Stimulated activated CD4-positive, alpha-beta T cell treated with anti-CD3 and anti-CD28 coated beads, Interleukin-15, amount 100 ng/mL, for 48 hours (primary cell): ENCODE measurements at places on chromosomes 7 and 10.

DNA sequence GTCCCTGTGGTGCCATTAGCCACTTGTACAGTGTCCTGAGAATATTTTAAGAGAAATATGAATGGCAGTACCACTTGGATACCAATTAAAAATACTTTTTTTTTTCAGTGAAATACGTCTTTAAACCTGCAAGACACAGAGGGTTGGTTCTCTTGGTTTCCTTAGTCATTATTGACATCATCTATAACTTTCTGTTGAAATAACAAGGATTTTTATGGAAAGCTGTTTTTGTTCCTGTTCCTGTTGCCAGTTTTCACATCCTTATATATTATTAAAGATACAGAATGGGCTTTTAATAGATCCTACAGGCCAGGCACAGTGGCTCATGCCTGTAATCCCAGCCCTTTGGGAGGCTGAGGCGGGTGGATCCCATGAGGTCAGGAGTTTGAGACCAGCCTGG lies 579.9 kb downstream of the AUTS2 start:
- no peak for DNase-seq

DNA sequence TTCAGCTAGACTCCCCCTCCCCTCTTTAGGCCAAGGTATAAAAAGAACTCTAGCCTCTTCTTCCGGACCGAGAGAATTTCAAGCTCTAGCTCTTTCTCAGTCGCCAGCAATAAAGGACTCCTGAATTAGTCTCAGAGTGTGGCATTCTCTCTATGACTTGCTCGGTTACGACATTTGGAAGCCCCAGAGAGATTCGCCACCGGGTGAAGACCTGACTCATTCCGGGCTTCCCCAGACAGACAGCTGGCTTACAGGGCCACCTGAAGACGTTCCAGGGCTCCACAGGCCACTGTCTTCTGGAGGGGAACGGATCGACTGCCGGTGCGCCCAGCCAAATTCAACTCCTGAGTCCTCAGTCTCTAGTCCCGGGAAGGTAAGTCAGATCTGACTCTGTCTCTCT lies at the start of gene AKR1B15:
TSS of gene AKR1B15 (plus strand) at position 234 of the 400 bp plus-strand sequence. CDS start 15,510 bp downstream, outside the sequence.
- no peak for DNase-seq

GRCh38 chr7:123440101-123440548 lies 94.3 kb downstream of the IQUB start:
- DNase-seq, result no peak

- DNase-seq, result no peak
Measured at GRCh38 chr10:106768204-106768603, 396.3 kb downstream of the SORCS1 start.

GRCh38 chr10:127091354-127091753 lies 105.0 kb downstream of the INSYN2A start:
- DNase-seq, result no peak

DNA sequence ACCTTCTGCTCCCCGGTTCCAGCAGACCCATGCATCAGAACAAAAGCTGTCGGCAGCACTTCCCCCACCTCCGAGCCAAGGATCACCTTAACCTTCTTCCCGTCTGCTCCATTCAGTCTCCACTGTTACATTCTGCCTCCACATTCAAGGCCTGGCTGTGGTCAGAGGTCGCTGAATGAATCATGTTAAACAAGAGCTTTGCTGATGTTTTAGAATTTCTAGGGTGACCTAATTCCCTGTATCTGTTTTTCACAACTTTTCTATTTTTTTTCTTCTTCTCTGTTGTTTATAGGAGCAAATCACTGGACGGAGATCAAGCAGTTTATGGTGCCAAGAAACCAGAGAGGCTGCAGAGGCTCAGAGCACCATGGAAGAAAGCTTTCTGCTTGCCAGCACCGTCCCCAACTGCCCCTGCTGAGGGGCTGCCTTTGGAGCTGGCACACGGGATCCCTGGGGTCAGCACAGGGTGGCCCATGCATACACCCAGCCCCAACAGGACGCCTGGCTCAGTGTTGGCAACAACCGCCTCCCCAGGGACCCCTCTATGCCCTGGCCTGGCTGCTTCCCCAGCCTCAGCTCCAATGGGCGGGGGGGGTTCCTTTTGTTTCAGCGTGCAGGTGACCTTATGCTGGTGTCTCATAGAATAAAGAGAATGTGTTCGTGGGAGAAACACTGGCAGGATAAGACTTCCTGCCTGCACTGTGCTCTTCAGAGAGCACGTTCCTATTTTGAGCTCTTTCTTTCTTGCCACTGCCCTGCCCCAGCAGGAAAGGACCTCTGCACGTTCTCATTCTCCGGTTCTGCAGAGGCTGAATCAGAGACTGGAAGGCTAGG lies 182.7 kb upstream of the LYZL2 start:
- DNase-seq, result no peak

DNA sequence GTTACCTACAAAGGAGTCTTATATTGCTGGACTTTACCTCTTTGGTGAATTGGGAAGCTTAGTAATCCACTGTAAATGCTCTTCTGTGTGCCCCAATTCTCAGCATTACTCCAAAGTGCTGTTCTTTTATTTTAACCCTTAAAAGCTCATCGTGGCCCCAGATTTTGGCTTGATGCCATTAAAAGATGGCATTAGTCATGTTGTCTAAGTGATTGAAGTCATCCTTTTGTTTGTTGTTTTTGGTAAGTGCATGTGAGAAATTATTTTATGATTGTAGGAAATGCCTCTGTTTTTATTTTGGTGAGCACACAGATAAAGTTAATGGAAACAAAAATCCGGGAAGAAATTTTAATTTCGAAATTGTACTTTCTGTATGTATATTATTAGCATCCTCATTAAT lies 82.5 kb upstream of the GATA3 start:
- DNase-seq, result no peak

DNA sequence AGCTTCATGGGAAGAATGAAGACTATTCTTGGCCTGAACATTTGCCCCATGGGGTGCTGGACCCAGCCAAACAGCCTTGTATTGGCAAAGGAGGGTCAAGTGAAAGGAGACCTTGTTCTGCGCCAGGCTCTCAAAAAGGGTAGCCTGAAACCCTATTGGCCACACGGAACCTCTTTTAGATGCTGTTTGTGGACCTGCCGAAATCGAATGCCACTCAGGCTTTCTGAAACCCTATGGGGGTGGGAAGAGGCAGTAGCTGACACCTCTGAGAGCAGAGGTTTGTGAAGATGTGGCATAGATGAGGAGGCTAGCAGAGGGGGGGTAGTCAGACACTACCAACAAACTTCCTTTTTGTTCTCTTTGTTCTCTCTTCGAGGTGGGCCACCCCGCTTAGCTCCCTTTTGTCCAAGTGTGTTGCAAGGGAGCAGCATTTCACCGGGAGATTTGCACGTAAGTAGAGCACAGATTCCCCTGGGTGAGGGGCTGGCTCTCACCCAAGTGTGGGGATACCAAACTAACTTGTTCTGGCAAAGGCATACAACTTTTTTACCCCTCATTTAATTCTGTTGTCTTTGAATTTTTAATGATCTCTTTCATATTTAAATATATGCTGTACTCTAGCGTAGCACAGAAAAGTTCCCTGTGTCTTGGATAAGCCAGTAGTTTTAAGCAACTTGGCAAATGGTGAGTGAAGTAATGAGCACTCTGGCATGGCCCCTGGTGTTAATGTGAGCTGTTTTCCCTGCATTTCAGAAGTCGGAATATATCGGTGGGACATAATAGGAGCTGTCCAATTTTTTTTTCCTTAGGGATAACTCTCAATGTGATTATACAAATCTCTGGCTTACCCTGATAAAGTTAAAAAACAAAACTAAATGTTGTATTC lies 107.7 kb downstream of the SEPTIN7 start:
- DNase-seq, result no peak

DNA sequence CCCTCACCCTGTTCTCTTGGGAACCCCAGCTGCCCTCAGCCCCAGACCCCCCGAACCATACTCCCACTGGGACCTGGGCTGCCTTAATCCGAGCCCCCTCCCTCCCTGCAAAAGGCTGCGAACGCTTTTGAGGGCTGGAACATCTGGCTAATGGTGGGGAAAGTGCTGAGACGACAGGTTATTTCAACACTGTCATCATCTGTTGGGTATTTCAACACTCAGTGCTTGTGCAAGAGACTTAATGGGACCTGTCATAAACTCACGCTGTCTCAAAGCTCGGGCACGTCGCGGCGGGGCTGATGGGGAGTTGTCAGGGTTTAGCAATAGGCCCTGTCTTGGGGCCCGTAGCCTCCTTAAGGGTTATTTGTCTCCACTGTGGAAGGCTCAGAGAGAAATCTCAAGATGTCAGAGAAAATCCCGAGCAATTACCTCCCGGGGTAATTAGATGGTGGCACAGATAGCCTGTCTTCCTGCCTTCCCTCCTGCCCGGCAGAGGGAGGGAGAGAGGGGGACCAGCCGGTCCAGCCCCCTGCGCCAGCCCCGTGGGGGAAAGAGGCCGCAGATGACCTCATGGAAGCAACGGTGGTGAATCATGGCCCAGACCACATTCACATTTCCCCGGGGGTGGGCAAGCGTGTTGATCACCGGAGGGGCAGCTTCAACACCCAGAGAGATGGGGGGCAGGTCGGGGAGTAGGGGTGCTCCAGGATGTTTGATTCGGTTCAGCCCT lies 88.7 kb upstream of the MYL10 start:
- no peak for DNase-seq

- DNase-seq, result no peak
Measured at GRCh38 chr10:85420501-85421191, 945.9 kb downstream of the GRID1 start.

GRCh38 chr10:132447446-132448247 lies 50.6 kb downstream of the PWWP2B start:
- DNase-seq, result peak; percentile 77

DNA sequence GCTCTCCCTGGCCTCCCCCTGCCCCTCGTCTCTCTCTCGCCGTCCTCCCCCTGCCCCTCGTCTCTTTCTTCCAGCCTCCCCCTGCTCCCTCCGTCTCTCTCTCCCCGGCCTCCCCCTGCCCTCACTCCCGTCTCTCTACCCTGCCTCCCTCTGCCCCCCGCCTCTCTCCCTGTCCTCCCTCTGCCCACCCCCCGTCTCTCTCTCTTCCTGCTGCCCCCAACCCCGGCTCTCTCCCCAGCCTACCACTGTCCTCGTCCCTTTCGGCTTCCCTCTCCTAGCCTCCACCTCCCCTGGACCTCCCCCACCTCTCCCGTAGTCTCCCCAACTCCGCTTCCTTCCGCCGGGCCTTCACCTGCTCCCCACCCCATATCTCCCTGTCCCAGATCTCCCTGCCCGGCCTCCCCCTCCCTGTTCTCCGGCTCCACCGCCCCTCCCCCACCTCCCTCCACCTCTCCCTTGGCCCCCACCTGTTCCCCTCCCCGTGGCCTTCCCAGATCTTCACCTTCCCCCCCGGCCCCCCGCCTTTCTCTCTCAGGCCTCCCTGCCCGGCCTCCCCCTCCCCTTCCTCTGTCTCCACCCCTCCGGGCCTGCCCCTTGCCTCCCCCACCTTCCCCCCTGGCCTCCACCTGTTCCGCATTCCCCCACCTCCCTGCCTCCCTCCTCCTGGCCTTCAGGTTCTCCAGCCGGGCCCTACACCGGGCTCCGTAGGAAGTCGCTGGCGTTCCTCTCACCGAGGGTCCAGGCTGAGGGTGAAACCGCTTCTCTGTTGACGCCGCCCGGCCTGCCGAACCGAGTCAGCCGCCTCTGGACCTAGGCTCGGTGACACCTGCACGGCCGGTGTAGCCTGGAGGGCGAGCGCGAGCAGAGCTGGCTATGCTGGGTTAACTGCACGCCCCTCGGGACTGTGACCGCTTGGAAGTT lies 1.2 kb downstream of the GET4 start:
- no peak for DNase-seq

- DNase-seq, result no peak
Measured at GRCh38 chr10:124020981-124021815, 72.2 kb downstream of the CHST15 start.

- DNase-seq, result no peak
Measured at GRCh38 chr7:146123715-146124114, 7.1 kb downstream of the CNTNAP2 start.

DNA sequence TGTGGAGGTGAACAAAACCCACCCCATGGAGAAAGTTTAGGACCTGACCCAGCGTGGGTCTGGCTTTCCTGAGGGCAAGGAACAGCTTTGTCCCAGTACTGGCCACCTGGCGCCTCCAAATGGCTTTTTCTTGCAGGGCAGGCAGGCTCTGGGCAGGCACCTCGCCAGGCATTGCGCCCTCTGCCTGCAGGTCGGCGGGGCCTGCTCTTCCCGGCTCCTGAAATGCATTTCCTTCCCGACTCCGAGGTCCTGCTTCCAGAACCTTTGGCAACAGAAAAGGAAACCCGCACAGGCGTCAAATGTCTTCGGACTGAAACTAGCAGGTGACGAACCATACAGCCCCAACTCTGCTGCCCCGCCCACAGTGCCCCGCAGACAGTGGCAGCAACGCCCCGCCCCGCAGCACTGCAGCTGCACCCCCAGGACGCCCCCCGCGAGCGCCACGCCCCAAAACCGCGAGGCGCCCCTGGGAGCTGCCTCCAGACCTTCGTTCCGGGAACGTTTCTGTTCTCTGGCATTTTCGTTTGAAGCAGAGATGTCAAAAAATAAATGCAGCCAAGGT lies 65.5 kb downstream of the C10orf143 start:
- no peak for DNase-seq

GRCh38 chr7:11450281-11450680 lies 381.7 kb downstream of the THSD7A start:
- no peak for DNase-seq

DNA sequence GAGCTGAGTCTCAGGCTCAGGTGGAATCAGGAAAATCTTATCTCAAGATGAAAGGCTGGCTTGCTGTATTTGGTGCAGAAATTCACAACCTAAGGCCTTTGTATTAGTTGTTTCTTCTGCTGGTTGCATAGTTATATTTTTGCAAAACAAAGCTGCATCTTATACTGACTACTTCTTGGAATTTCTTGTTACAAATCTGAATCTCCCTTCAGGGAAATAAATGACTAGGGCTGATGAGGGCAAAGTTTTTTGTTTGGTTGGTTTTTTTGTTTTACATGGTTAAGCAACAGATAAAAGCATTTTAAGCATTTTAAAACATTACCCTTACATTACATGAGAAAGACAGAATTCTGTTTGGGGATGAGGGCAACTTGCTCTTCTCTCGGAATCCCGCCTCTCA lies 13.9 kb upstream of the LRRN3 start:
- DNase-seq, result no peak

- DNase-seq, result no peak
Measured at GRCh38 chr10:28737096-28737495, 59.8 kb downstream of the BAMBI start.

DNA sequence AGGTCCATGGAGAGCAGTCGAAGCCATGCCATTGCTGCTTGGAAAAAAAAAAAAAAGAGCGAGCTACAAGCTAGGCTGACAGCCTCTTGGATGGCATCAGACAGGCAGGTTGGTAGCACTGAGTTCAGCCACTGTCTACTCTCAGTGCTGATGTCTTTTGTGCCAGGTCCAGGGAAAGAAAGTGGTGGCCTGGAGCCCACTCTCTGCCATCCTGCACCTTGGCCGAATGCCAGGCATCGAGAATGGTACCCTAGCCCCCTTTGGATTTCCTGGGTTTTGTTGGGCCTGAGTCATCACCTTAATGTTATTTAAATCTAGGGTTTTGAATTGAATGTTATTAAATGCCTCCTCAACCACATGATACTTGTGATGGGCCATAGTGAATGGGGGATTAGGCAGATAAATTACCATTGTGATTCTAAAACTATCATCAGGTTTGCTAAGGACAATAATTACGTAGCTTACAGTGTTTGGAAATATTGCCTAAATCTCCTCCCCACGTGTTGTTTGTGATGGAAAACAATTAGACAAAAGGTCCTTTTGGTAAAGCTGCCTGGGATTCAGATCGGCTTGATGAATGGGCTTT lies 195.7 kb upstream of the GPR26 start:
- DNase-seq, result no peak
